ENCODE measurements at places on chromosomes 5 and 9.

- no peak for DNase-seq
These were observed 2.2 kb downstream of the HNRNPA0 start for GRCh38 chr5:137751869-137752491.

- DNase-seq, result no peak
These were observed 35.8 kb downstream of the PIK3R1 start for GRCh38 chr5:68251386-68251785.

GRCh38 chr5:10334831-10335230 lies 18.7 kb upstream of the MARCHF6 start:
- no peak for DNase-seq

DNA sequence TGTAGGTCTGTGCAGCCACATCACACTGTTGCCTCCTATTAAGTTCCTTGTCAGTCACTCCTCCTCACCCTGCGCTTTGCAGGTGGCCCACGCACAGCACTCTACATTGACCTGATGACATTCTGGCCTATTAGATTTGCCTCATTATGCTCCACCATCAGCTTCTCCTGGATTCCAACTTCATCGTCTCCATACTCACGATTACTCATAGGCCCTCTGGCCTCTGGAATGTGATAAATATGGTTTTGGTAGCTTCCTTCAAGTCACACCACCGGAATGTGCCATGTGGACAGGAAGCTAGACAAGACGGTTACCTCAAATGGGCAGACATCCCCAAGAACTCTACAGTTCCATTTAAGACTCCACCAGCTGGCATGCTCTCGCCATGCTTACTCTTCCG lies 158.0 kb upstream of the LHFPL2 start:
- DNase-seq, result no peak

DNA sequence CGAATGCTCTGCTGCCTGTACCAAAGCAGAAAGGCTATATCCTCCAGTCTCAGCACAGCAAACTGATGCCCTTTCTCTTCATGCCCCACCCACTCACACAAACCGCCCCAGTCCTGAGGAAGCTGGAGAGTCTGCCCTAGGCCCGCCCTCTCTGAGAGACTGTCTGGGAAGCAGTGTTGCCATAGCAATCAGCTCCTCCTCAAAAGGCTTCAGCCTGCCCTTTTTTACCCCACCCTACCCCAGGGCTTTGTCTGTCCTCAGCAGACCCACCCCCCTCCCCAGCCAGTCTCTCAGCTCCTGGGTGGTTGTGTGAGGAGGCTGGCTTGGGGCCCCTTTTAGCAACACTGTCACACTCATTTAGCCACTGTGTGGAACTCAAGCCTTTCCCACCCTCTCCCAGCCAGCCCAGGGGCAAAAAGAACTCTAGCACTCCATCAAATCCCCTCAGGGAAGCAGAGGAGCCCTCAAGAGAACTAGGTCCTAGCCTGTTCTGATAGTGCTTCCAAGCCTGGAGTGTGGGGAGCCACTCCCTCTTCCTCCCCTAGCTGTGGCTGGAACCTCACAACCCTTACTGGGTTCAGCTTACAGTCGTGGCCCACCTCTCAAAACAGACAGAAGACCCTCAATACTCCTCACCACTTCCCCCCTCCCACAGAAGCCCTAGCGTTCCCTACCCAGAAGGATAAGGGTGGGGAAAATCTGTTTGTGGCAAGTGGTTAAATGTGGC lies 1.4 kb downstream of the ATOSB start:
- peak; percentile 90 for DNase-seq

- DNase-seq, result no peak
These were observed 87.9 kb upstream of the GRIA1 start for GRCh38 chr5:153402550-153402949.

DNA sequence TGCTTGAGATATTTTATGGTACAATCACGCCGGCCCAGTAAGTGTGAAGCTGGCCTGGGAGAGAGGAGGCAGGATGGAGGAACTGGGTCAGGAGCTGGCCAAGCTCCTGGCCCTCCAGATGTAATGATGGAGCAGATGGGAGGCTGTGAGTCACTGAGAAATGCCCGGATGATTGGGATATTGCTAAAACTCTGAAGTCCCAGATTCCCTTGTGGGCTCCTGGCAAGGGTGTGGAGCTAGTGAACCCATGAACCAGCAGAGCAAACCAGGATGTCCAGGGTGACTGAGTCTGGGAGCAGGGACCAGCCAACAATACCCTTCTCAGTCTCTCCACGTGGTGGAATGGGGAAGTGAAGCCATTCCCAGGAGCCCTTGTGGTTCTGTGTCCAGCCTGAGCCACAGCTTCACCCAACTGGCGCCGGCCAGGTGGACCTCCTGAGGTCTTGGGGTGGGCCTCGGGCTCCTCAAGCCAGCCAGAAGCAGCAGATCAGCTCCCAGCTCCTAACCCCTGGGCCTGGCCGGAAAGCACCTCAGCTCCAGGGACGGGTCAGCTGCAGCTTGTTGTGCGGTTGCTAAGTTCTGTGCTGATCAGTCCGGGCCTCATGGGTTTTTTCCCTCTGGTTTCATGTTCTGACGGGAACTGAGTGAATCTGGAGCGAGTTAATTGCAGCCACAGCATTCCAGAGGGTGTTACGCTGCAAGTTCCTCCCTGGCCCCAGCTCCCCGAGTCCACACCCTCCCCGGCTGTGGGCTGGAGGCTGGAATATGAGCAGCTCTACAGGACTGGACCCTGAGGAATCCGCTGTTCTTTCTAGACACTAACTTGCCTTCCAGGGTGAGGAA lies 37.6 kb downstream of the DUSP1 start:
- DNase-seq, result peak; percentile 91

- DNase-seq, result peak; percentile 62
These were observed 49.0 kb upstream of the DPYSL3 start for GRCh38 chr5:147558826-147559225.

DNA sequence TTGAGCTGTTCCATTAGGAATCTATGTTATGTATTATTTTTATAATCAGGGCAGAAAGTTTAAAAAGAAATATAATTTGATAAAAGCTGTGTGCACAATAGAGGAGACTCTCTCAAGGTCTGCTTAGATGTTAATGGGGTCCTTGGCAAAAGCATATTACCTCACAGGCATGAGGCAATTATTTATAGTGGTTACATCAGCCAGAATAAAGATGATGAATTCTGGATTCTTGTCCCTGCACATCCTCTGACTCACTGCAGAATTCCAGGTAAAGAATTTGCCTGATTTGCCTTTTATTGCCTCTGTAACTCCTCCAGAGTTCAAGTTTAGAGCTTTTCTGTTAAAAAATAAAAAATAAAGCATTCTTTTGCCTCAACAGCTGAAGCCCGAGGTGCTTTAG lies 253.6 kb downstream of the MAST4 start:
- DNase-seq, result no peak

DNA sequence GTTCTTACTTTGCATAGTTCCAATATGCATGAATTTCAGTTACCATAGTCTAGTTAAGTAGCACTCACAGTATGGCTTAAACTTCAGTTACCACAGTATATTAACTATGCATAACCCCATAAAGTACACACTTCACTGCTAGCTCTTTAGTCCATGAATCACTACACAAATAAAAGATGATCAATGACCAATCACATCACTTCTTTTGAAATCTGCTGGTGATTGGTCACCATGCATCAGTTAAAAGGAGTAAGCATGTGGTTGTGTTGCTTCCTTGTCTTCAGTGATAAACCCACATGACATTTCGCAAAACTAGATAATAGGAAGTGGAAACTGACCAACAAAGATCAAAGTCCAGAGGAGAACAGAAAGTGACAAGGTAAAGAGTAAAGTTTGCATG lies 79.0 kb downstream of the TAF11L14 start:
- no peak for DNase-seq

- no peak for DNase-seq
These were observed 5.7 kb downstream of the EDIL3 start for GRCh38 chr5:84378961-84379360.

GRCh38 chr9:91431485-91431884 lies 7.9 kb upstream of the NFIL3 start:
- no peak for DNase-seq

DNA sequence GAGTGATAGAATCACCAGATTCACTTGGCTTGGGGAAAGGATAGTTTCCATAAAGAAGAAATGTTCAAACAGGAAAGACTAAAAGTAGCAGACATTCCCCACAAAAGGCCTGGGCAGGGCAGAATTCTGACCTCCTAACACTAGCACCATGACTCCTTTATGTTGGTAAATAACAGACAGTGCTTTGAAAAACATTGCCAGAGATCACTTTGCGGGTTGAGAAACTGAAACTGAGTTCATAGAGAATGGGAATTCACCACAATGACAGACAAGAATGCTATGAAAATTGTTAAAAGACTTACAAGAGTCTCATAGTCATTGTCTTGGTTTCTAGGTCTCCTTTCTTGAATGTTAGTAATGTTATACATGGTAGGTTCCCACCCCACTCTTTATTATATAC lies 172.5 kb upstream of the GLRA1 start:
- DNase-seq, result no peak

GRCh38 chr9:74078647-74079046 lies 418.5 kb upstream of the RORB start:
- no peak for DNase-seq

DNA sequence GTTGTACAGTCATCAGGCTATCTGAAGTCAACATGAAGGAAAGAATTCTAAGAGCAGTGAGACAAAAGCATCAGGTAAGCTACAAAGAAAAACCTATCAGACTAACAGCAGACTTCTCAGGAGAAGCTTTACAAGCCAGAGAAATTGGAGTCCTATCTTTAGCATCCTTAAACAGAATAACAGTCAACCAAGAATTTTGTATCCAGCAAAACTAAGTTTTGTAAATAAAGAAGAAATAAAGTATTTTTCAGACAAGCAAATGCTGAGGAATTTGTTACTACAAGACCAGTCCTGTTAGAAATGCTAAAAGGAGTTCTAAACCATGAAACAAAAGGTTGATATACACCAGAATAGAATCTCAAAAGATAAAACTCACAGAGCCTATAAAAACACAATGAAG lies 501.2 kb downstream of the ZNF608 start:
- DNase-seq, result no peak

- DNase-seq, result no peak
These were observed 41.8 kb downstream of the FGF1 start for GRCh38 chr5:142644127-142644526.

DNA sequence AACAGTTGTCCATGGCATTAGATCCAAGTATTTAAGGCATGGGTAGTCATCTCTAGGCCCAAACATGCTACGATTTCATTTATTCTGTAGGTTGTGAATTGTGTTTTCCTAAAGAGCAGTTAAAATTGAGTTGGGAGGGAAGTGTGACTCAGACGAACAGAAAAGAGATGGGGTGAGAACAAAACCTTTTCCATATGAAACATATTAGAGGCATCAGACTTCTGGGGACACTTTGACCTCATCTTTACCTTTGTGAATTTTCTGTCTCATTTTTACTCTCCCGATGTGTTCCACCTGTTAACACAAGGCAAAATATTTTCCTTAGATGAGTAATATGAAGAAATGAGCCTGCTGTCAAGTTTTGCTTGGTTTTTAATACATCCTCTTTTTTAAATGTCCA lies 181.3 kb downstream of the ESM1 start:
- no peak for DNase-seq

GRCh38 chr5:149224282-149224681 lies 47.4 kb upstream of the AFAP1L1 start:
- peak; percentile 79 for DNase-seq

DNA sequence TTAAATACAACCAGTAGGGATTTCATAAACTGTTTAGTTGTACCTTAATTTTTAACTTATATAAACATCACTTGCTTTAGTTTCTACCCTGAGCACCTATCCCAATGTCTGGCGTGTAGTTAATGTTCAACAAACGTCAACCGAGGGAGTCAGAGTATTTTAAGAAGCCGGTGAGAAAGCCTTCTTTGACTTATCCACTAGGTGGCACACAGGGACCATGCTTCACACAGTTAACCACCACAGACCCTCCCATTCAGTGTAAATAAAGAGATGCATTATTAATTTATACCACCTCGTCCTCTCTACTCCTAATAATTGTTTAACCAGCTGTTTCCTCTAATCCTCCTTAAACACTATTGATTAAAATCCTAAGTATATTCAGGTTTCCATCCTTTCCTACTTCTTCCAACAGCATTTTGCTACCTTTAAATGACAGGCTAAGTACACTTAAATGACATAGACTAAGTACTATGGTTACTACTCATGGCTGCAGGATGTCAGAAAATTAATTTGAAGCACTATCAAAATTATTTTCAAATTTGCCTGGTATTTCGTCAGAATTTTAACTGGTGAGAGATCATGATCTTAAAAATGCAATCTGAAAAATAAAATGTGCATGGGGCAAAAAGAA lies 2.3 kb downstream of the HAPLN1 start:
- no peak for DNase-seq

Data from Right ventricle myocardium superior (tissue), 1 donor.